Myocyte (in vitro differentiated cells): ENCODE measurements at places on chromosomes 11 and 22.
A peak's percentile ranks its signal among the peaks of the same experiment; 100 is the strongest.

DNA sequence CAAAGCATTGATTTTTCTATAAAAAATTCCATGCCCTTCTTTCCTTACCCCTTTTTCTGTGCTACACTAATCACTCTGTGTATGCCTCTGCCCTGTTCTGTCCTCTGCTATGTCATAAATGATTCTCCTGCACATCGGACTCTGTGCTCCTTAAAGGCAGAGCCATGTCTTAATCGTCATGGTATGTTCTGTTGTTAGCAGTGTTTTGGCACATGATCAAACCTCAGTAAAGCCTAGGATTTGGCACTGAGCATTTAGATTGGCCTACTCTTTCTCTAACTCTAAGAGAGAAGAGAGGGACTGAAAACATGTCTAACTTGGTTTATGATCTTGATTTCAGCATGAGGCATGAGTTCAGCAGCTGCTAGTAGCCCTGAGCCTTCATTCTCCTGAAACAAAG is 266.9 kb downstream of the AASDHPPT start:
- peak; percentile 40 for DNase-seq

DNA sequence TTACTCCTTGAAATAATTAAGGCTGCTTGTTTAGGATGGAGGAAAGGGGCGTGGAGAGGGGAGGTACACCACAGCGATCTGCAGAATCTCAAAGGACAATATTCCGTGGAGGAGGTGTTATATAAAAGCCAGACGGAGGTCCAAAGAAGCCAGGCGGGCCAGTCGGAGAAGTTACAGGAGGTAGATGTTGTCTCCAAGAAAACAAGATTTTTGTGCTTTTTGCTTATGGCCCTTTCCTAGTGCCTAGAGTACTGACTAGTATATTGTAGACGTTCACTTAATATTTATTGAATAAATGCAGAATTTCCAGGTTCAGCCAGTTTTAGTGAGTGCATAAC is 761 bp downstream of the ZDHHC13 start:
- DNase-seq: no peak

DNA sequence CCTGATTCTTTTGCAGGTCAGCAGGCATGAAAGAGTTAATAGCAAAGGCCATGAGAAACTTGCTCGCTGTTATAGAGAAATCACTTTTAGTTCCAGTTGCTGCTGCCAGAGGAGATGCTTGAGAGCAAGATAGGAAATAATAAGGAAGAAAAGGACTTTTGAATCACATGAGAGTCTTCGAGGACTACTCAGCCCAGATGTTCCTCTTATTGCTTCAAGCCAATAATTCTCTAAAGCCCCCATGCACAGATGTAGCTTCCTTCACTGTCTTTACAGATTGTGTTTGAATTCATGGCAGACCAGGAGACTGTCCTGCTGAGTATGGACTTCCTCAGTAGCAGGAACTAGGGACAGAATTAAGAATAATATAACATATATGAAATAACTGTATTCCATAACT is 50.1 kb upstream of the OLFML1 start:
- no peak for DNase-seq

DNA sequence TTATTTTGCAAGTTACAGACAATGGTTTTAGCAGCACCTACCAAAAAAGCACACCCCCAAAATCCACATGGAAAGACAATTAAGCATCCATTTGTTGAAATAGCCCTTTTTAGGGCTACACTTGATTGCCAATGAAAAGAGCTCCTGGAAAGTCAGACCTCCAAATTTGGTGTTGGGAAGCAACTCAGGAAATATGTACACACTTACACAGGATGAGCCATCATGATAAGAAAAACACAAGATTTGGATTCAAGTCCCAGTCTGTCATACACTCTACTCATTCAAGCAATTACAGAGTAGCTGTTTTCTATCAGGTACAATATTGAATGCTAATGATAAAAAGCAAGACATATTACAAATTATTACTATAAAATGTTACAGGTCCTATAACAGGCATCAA is 31.5 kb downstream of the FAM168A start:
- no peak for DNase-seq

GRCh38 chr11:63023841-63024648 is 8.4 kb upstream of the SLC22A8 start:
- peak; percentile 85 for DNase-seq

- no peak for DNase-seq
Observed at GRCh38 chr11:69969890-69970784, 108.0 kb upstream of the ANO1 start.

GRCh38 chr11:44138286-44138685 is 42.8 kb downstream of the EXT2 start:
- DNase-seq: no peak

GRCh38 chr11:128422576-128423370 is 164.6 kb downstream of the ETS1 start:
- DNase-seq: peak; percentile 52

DNA sequence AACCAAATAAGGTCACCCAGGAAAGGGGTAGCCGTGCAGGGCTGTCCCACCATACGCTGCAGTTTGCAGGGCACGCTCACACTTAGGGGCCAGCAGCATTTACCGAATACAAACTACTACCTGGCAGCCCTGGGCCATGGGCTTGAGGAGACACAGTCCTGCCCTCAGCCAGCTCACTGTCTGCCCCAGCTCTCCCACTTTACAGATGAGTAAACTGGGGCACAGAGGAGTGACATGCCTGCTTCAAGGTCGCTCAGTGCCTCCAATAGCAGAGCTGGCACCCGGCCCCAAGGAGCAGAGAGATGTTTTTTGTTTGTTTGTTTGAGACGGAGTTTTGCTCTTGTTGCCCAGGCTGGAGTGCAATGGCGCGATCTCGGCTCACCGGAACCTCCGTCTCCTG is 2.8 kb downstream of the FADS3 start:
- DNase-seq: no peak

GRCh38 chr22:20238901-20239675 is 29.0 kb downstream of the RTN4R start:
- peak; percentile 98 for DNase-seq

- DNase-seq: peak; percentile 39
Observed at GRCh38 chr22:42991010-42991651, 23.8 kb downstream of the PACSIN2 start.
